ENCODE measurements at places on chromosomes 5 and 9.

- no peak for DNase-seq
Observed at GRCh38 chr9:30935730-30936129, 1448.7 kb upstream of the ACO1 start.

GRCh38 chr5:55993013-55993412 lies 1.8 kb downstream of the IL6ST start:
- DNase-seq, result no peak

GRCh38 chr9:22232971-22233370 lies 213.7 kb upstream of the DMRTA1 start:
- DNase-seq, result no peak

DNA sequence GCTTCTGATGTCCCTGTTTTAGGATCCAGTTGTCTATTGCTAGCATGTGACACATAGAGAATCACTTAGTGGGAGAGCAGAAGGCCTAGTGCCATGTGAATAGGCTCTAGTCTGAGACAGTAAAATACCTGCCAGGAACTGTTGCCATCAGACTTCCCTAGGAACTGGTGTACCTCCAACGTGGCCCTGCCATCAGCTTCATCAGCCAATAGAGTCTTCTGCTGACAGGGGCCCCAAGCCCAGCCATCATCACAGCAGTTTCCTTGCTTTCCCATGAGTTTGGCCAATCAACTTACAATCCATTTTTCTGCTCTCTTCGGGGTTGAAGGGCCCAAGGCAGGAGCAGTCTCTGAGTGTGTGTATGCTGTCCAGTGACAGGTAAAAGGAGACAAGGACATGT lies 128.4 kb upstream of the ADRA1B start:
- no peak for DNase-seq

DNA sequence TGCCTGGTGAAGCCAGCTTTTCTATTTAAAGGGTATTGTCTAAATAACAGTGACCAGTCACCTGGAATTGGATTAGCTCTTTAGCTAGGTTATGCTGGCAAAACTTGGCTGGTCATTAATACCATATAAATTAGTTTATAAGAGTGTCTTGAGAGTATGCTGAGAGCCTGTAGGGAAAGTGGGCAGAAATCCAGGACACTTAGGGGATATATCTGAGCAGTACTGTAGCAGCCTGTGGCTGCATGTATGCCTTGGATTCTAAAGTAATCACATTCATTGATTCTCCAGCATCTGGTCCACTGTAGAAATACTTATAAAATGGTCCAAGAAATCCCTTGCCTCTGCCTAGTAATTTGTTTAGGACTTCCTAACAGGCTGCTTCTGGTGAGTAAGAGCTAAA lies 288.9 kb upstream of the DMAC1 start:
- no peak for DNase-seq

- peak; percentile 99 for DNase-seq
Observed at GRCh38 chr9:108271646-108272348, 584.0 kb downstream of the ACTL7B start.

- no peak for DNase-seq
Observed at GRCh38 chr9:79046401-79046800, 525.4 kb upstream of the TLE4 start.

DNA sequence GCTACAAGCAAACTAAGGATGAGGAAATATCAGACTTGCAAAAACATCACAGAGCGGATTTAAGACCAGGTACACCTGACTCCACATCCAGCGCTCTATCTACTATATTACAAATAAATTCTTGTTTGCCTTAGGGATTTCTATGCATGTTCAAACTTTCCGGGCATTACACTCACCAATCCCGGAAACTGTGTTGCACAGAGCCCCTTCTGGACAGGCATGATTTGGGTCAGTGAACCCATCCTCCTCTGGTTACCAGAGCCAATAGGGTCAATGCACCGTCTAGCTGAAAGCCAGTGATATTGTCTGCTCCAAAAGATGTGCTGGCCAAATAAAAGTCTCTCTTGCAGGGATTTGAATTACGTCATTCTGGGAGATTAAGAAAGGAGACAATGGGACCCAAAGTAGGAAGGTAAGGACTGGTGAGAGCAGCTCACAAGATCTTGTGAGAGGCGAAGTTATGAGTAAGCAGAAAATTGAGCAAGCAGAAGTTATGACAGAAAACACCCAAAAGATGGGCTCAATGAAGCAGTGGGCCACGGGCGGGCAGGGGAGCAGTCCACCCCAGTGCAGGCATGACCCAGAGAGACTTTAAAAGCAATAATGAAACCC lies 155.8 kb upstream of the RAI14 start:
- DNase-seq, result no peak

DNA sequence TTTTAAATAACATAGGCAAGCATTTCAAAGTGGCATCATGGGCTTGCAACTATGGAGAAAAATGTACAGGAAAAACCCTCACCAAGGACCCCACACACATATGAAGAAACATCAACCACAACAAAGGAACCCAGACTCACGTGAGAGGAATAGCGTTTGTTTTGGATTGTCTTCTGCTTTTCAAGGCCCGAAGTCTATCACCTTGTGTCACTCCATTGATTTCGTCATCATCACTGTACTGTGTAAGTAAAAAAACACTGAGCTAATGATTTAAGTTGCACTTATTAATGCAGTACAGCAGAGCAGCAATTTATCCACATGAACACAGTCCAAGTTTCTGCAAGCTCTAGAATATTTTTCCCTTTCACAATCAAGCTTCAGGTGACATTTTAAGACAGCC lies 72.4 kb downstream of the HABP4 start:
- DNase-seq, result no peak

DNA sequence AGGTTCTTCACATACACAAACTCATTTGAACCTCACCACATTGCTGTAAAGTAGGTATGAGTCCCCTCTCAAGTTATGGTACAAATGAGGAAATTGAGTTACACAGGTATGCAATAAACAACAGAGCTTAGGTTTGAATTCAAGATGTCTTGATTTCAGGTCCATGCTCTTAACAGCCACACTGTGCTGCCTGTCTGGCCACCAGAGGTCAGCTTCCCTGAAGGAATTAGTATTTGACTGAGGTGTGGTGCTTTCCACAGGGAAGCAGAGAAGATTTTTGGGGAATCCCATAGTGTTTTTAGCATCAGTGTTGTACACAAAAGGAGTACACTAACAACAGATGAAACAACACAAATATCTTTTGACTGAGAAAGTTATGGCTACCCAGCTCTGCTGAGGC lies 94.4 kb upstream of the ITGA1 start:
- no peak for DNase-seq

GRCh38 chr5:160493806-160494338 lies 72.2 kb downstream of the PTTG1 start:
- DNase-seq, result no peak

- no peak for DNase-seq
Observed at GRCh38 chr5:134153657-134154056, 23.1 kb downstream of the SKP1 start.

GRCh38 chr9:83367326-83367725 lies 170.9 kb downstream of the FRMD3 start:
- DNase-seq, result no peak

- no peak for DNase-seq
Observed at GRCh38 chr5:60687927-60688720, 11.8 kb downstream of the DEPDC1B start.

GRCh38 chr9:35842795-35843194 lies 13.8 kb downstream of the TMEM8B start:
- DNase-seq, result no peak

DNA sequence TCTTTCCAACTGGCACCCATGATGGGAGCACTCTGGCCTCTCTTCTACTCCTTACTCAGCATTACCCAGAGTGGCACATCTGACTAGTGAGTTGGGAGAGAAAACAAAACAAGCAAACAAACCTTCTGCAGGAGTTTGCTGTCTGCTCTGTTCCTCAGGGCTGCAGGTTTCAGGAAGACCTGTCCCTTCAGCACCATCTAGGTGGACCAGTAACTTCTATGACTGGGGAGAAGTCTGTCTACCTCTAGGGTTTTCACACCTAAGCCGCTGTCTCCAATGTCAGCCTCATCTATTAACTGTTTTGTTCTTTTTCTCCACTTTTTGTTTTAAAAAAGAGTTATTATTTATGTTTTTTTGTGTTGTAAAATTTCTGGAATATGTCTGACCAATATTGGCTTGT lies 58.7 kb downstream of the RAB3C start:
- no peak for DNase-seq

DNA sequence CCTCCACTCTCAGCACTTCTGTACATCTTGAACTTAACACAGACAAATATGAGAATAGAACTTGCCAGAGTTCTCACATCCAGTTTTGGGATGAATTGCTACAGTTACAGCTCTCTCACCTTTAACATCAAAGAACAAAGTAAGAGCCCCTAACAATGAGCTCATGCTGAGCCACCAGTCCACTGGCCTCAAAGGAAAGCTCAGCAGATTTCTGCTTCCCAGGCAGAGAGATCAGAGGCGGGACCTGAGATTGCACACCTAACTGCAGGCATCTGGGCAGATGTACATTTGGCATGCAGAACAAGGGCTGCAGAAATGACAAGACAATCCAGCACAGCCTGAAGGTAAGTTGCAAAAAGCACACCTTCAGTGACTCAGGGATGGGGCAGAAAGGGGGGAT lies 300.9 kb downstream of the MRPS30 start:
- no peak for DNase-seq

GRCh38 chr5:68515514-68515913 lies 300.0 kb downstream of the PIK3R1 start:
- DNase-seq, result no peak

DNA sequence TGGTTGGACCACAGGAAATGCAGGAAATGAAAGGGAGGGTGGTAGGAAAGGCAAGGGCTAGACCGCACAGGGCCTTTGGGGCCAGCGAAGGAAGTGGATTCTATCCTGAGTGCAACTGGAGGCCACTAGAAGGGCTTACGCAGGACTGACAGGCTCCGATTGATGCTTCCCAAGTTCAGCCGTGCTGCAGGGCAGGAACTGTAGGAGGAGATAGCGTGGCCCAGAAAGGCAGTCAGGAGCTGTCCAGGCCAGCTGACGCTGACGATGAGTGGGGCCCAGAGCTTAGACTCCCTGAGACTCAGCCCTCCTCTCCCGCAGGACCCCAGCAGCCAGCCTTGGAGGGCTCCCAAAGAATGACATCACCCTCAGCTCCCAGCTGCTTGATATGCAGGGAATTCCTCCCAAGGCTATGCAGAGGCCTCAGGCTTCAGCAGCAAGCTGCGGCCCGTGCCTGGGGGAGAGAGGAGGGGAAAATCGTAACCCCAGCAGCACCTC lies 48.8 kb downstream of the KCNIP1 start:
- DNase-seq, result no peak

DNA sequence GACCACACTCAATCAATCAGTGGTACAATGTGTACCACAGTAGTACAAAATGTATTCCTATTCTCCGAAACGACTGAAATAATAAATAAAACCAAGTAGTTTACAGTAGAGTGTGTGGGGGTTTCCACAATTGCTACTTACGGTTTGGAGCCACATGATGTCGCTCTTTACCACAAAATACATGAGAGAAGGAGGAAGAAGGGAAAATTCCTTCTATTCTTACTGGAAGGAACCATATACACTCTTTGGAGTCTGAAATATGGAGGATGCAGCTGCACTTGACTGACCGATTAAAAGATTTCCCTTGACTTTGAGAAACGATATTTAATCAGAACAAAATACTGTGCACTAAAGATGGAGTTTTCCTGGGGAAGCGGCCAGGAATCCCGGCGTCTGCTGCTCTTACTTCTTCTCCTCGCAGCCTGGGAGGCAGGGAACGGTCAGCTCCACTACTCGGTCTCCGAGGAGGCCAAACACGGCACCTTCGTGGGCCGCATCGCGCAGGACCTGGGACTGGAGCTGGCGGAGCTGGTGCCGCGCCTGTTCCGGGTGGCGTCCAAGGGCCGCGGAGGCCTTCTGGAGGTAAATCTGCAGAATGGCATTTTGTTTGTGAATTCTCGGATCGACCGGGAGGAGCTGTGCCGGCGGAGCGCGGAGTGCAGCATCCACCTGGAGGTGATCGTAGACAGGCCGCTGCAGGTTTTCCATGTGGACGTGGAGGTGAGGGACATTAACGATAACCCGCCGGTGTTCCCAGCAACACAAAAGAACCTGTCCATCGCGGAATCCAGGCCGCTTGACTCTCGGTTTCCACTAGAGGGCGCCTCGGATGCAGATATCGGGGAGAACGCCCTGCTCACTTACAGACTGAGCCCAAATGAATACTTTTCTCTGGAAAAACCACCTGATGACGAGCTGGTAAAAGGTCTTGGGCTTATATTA lies at the start of gene PCDHA4:
TSS of gene PCDHA4 (plus strand) at position 235 of the 942 bp plus-strand sequence.
- no peak for DNase-seq

- DNase-seq, result no peak
Observed at GRCh38 chr5:103092676-103093075, 27.3 kb downstream of the GIN1 start.

DNA sequence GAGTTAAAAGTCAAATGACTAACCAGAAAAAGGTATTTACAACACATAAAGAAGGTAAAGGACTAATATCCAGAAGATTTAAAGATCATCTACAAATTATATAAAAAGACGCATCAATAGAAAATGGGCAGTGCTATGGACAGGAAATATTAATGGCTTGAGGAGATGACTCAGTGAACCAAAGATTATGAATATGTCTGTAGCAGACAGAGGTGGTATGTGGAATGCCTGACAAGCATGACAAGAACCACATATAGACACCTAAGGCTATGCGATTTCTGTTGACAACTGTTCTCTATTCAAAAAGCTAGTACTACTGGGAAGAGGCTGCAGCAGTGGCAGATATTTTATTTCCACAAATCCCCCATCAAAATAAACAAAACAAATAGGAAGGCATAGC lies 177.0 kb upstream of the SH3GL2 start:
- DNase-seq, result no peak

DNA sequence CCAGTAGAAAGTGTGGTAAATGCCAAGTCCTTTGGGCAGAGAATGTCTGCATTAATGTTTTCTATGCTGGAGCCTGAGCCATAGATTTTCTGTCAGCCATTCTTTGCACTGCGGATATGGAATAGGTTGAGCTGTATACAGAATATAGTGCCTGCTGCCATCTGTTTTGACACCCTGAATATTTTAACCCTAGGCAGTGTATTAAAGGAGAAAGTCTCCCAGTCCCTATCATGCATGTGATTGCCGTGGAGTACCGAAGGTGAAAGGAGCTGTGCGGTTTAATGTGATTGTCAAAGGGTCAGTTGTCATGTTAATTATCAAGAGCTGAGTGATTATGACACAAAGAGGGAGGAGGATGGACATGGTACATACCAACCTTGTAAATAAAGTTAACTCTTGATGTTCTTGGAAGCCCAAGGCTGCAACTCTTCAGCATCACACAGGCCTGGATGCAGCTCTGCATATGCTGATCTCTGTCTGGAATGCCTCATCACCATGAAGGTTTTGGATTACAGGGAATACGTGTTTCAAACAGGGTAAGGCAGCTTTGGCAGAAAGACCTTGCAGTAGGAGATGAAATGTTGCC lies 247.1 kb upstream of the ELAVL2 start:
- no peak for DNase-seq

GRCh38 chr5:55072666-55073065 lies 29.8 kb upstream of the GZMA start:
- no peak for DNase-seq

GRCh38 chr5:8934455-8934854 lies 611.4 kb downstream of the SEMA5A start:
- no peak for DNase-seq

- DNase-seq, result no peak
Observed at GRCh38 chr5:74051076-74051475, 425.1 kb downstream of the ARHGEF28 start.
